H7 (cell line): ENCODE measurements at places on chromosomes 4 and X. TPM values are rescaled to one million over a fixed set of nuclear protein-coding genes. Genes with fewer than 3 reads are reported as not detected.

DNA sequence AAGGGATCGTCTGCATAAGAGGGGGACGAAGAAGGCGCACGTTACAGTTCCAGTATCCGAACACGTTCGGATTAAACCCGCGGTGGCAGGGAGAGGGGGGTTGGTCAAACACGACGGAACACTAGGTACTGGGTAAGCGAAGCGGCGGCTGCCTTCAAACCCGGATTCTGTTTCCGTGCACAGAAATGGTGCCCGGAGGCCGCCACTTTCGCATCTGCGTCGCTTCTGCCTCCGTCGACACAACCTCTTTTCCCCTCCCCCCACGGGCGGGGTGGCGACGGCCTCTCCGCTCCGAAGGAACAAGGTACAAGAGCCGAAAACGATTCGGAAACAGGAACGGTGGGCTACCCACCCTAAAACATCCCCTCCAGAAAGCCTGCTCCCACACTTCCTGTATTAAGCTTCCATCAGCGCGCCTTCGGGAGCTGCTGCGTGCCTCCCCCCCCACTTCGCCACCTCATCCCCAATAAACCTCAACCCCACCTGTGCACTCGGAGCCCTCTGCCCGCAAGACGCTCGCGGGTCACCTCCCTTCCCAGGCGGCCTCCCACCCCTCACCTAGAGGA is 667 bp downstream of the G3BP2 start:
- DNase-seq: no peak

The METTL14 gene
- 21.6 and 24.3 TPM in 2 replicates for total RNA-seq

- no peak for DNase-seq
Observed at GRCh38 chrX:108198420-108198819, 106.8 kb downstream of the ATG4A start.

GRCh38 chr4:185969657-185970056 is 99.3 kb upstream of the TLR3 start:
- no peak for DNase-seq

The HEPH gene
- 27.5 and 51.7 TPM in 2 replicates for total RNA-seq

- DNase-seq: no peak
Observed at GRCh38 chr4:149702414-149703293, 113.0 kb downstream of the IQCM start.

DNA sequence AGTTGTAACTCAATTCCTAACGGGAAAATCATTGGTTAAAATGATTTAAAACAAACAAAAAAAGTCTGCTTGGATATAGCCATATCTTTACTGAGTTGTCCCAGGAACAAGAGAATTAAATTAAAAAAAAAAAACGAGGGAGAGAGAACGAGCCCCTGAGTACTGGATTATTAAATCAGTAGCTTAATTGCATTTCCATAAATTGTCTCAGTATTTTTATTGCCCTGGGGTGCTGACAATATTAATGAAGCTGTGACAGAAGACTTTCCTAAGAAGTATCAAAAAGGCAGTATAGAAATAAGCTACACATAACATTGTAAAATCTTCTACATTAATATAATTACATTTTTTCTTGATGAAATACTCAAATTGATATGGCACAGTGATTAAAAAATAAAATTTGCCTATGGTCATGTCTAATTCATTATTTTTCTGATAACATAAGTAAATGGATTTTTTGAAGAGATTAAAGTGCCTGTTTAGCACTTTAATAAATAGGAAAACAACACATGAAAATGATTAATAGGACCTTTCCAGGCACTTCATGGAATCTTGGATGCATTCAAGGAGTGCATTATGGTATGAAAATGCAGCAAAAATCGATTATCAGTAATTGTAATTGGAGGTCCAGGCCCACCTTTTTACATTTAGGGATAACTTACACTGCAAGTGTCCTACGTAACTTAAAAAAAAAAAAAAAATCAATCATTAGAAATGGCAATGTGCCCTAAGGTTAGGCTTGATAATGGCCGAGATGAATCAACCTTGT is 2233.4 kb downstream of the ARAP2 start:
- DNase-seq: no peak

DNA sequence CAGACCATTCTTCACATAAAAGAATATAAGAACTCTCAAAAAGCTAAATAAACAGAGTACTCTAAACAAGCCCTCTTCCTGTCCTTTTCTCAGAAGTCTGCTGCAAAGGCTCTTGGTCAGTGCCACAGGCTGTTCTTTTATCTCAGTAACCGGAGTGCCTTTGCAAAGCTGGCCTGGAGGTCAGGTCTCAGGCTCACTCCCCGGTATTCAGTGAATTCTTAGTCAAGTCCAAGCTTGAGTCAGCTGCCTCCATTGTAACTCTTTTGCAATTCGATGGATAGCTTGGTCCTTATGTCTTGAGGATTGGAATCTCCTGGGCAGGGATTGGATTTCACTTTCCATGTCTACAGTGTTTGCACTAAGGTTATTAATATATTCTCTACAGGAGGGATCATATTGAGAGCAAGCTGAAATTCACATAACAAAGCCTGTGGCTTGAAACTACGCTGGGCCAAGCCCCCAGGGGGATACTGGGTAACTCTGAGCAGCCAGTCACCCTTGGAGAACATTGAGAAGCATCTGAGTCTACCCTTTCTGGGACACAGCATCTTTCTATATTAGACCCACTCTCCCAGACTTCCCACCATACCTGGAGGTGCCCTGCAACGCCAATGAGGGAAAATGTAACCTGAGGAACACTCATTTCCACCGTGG is 10.0 kb upstream of the HS6ST2 start:
- DNase-seq: peak; percentile 29

The GPC4 gene
- total RNA-seq: 96.5 and 109 TPM in 2 replicates

The GASK1B gene
- total RNA-seq: 0.07 and 0.42 TPM in 2 replicates

GRCh38 chr4:27846951-27847350 is 986.3 kb downstream of the STIM2 start:
- DNase-seq: no peak

The JAKMIP1 gene
- total RNA-seq: 8.2 and 10.3 TPM in 2 replicates

- no peak for DNase-seq
Observed at GRCh38 chr4:138761638-138762220, 253.9 kb upstream of the NOCT start.

The FOXR2 gene
- total RNA-seq: not detected in 2 replicates

DNA sequence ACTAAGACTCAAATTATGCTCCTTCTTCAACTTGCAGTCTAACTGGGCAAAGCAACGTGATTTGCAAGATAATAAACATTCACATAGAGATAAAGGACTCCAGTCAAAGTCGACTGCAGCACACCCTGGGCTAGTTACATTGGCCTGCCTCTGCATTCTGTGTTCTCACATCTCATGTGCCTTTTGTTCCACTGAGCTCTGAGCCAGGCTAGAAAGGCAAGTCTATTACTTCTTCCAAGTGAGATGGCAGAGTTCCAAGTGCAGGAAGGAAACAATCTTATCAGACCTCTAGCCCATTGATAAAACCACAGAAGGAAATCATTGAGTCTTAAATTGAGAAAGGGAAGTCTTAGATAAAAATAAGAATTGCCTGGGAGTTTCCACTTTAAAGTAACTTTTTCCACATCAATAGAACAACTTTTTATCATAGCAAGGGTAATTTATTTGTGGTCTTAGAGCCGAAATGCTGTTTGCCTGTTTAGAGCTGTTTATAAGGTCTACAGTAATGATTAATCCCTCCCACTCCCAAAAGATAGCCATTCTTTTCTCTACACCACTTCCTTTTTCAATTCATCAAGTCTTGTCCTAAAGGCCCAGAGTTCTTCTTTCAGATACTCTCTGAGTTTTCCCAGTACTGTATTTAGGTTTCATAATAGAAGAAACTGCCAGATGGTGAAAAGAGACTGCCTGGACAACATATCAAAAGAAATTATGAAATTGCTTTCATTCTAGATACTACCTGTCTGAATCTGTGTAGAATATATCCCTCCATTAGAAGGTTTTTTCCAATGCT is 200.2 kb downstream of the GUCY2F start:
- DNase-seq: peak; percentile 8

- no peak for DNase-seq
Observed at GRCh38 chrX:43121637-43122036, 343.7 kb upstream of the PPP1R2C start.

- no peak for DNase-seq
Observed at GRCh38 chr4:124945422-124945821, 232.9 kb upstream of the ANKRD50 start.

The CEP44 gene
- 17.0 and 23.8 TPM in 2 replicates for total RNA-seq

The MGARP gene
- total RNA-seq: 0.21 and 2.0 TPM in 2 replicates

The RELL1 gene
- 19.1 and 25.2 TPM in 2 replicates for total RNA-seq

The PORCN gene
- 22.8 and 23.8 TPM in 2 replicates for total RNA-seq

- no peak for DNase-seq
Observed at GRCh38 chrX:103624111-103624510, 4.7 kb upstream of the TCEAL1 start.

The EVC2 gene
- total RNA-seq: 6.2 and 7.5 TPM in 2 replicates

GRCh38 chr4:47662975-47663374 is 174.9 kb downstream of the CORIN start:
- peak; percentile 10 for DNase-seq

The CXCR3 gene
- not detected in 2 replicates for total RNA-seq

- no peak for DNase-seq
Observed at GRCh38 chr4:72529148-72529822, 39.7 kb downstream of the ADAMTS3 start.

DNA sequence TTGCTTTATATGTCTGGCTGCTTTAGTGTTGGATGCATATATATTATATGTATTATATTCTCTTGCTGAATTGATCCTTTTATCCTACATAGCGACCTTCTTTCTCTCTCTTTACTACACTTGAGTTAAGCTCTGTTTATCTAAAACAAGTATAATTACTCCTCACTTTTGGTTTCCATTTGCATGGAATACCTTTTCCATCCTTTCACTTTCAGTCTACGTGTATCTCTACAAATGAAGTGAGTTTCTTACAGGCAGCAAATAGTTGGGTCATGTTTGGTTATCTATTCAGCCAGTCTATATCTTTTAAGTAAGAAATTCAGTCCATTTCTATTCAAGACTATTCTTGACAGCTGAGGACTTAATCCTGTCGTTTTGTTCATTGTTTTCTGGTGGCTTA is 167.5 kb upstream of the USP38 start:
- no peak for DNase-seq

DNA sequence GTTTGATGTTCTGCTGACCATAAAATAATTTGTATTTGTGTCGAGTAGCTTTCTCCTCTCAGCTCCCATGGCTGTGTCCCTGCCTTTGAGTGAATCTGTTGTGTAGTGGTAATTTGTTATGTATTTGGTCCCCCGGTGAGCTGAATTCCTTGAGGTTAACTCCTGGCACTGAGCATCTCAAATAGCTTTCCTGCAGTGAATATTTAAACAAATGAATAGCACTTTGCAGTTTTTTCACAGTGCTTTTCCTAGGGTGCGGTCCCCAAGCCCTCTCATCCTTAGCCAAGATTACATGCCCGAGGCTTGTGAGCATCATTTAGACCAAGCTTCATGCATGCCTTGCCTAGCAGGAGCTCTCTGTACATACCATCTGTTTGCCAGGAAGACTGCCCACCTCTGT is 74.2 kb downstream of the CLDN34 start:
- DNase-seq: peak; percentile 63

The EREG gene
- not detected in 2 replicates for total RNA-seq

- peak; percentile 43 for DNase-seq
Observed at GRCh38 chrX:17160975-17161374, 214.0 kb upstream of the NHS start.
